NCI-H1417 (cell line): ENCODE measurements at places on chromosomes 3 and 15.
A peak's percentile ranks its signal among the peaks of the same experiment; 100 is the strongest.

GRCh38 chr15:78923480-78924360 lies 21.1 kb downstream of the CTSH start:
- DNase-seq, result no peak

GRCh38 chr3:42681361-42682038 lies 3.8 kb upstream of the KLHL40 start:
- no peak for DNase-seq

DNA sequence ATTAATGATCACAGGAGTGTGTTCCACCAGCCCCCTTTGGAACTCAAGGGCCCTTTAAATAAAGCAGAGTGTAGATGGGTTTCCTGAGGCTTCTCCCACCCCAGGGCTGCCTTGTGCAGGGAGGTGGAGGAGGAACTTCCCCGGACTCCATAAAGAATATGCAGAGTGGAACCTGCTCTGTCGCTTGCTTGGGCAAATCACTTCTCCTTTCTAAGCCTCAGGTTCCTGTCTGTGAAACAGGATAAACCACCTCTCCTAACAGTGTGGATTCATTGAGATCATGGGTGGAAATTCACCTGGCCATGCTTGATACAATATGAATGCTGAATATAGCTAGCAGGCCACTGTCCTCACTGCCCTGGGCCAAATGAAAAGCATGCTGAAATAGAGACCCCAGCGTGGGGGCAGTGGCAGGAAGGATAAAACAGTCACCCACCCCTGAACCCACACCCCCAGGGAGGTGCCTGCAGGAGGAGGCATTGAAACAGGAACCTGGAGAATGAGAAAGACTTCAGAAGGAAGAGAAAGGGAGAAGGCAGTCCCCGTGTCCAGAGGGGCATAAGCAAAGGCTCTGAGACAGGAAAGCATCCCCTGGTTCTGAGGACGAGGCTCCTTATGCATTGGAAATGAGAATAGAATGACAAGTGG lies 41.1 kb upstream of the CHRNB4 start:
- no peak for DNase-seq

DNA sequence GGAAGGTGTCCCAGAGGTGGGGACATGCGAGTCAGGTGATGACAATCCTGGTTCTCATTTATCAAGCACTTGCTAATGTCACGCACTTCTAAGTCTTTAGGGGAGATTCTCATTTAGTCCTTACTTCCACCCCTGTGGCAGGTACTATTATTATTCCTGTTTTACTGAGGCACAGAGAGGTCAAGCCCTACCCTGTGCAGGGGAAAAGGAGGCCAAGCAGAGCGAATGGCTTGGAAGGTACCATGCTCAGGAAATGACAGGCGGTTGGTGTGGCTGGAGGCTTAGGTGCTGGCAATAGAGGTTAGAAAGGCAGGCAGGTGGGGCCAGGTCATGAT lies 268.9 kb downstream of the UACA start:
- DNase-seq, result no peak

DNA sequence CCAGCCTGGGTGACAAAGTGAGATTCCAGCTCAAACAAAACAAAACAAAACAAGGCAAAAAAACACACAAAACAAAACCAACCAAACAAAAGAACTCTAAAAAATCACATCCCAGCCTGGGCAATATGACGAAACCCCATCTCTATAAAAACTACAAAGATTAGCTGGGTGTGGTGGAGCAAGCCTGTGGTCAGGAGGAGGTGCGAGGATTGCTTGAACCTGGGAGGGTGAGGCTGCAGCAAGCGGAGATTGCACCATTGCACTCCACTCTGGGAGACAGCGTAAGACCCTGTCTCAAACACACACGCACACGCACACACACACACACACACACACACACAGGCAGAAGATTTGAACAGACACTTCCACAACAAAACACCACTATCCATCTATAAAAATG lies 99.6 kb downstream of the SHQ1 start:
- DNase-seq, result no peak

DNA sequence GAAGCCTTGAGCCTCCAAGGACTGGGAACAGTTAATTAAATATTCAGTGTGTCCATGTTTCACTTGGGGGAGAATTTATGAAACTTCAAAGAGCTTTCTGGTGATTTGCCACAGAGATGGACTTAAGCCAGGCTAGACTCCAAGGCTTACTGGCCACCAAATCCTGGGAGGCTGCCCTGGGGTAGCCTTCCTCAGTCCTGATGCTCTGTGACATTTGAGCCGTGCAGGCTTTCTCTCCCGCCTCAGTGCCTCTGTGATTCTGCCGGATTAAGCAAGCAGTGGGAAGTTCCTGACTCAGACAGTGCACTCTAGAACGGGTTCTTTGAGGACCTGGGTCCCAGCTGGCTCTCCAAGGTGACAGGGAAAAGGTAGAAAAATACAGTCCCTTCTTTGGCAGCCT lies 314.7 kb upstream of the ICE2 start:
- no peak for DNase-seq

DNA sequence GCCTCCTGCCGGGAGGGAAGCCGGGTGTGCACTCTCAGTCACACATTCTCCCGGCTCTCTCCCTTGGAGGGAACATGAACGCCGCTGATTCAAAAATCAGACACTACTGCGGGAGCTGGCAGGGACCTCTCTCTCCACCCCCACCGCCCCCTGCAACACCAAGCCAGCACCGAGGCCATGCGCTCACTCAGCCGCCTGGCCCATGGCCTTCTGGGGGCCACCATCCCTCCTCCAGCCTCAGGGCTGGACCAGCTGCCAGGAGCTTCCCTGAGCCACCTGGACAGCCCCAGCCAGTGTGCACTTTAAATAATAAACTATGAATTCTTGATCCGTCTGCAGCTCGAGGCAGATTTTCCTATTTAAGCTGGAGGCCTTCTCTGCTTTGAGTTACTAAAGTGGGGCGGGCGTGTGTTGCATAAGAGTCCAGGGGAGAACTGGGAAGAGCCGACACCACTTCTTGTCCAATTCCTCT lies 30.6 kb downstream of the ADAMTS17 start:
- DNase-seq, result no peak

GRCh38 chr3:16477056-16477455 lies 36.4 kb downstream of the RFTN1 start:
- no peak for DNase-seq

DNA sequence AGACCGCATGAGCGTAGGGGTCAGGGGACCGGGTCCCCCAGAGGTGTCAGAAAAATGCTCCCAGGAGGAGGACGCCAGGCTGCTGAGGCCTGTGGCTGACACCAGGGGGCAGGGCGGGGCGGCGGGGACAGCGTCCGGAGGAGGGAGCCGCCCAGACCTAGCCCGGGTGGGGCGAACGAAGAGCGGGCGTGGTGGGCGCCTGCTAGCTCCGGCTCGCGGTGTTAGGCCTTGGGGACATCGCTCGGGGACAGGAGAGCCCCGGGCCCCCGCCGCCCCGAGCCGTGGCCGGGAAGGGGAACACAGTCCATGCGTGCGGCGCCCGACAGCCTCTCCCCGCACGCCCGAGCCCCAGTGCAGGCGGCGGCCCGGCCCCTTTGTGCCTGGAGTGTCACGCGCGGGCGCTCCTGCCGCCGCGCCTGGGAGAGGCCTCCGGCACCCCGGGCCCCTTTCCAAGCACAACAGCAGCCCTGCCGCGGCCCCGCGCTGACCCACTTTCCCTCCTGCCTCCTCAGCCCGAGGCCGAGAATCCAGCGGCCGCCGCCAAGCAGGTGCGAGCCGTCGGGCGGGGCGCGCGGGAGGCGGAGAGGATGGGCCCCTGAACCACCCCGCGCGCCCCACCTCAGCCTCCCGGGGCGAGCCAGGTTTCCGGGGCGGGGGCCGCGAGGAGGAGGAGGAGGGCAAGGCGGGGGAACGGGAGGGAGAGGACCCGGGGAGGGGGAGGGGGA lies 111.0 kb upstream of the KLF13 start:
- peak; percentile 95 for DNase-seq

DNA sequence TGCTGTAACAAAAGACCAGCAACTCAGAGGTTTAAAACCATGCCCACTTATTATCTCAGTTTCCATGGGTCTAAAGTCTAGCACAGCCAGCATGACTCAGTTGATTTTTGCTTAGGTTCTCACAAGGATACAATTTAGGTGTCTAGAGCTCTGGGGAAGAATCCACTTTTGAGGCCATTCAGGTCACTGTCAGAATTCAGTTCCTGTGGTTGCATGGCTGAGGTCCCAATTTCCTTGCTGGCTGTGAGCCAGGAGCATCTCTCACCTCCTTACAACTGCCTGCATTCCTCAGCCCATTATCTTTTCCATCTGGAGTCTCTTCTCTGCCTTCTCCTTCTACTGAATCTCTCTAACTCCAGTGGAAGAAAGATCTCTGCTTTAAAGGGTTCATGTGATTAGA lies 240.5 kb upstream of the CFAP20DC start:
- DNase-seq, result no peak

DNA sequence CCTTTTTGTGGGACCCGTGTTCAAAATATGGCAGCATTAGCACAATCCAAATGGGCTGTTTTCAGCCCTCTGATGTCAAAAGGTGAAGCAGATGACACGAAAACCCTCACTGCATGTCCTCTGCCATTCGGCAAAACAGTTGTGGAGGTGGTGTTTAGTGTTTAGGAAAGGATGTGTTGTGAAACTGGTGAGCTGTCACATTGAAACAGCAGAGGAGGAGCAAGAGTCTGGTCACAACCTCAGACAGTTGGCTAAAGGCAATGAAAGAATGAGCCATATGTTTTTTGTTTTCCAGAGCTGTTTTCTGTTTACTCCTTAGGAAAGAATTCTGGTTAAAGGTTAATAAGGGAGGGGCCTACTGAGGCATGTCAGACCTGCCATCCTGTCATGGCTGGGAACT lies 140.7 kb downstream of the VPS8 start:
- DNase-seq, result no peak

- peak; percentile 64 for DNase-seq
These were observed 120.9 kb upstream of the PDZRN3 start for GRCh38 chr3:73745526-73746191.

- DNase-seq, result no peak
These were observed 108.9 kb downstream of the CCNL1 start for GRCh38 chr3:157051055-157051454.
